ENCODE measurements at places on chromosomes 11 and 22.

GRCh38 chr22:46019351-46019750 is 42.4 kb upstream of the WNT7B start:
- no peak for DNase-seq

GRCh38 chr11:61896665-61897386 is 5.5 kb upstream of the FADS3 start:
- no peak for DNase-seq

GRCh38 chr22:44440224-44441160 is 57.5 kb downstream of the RTL6 start:
- DNase-seq = no peak

GRCh38 chr11:134781380-134781866 is 369.4 kb upstream of the B3GAT1 start:
- DNase-seq = no peak

All from NCI-H1417 (cell line).